Vein endothelial cell (primary cell): ENCODE measurements at places on chromosomes 12 and 14. TPM values are rescaled to one million over a fixed set of nuclear protein-coding genes. Genes with fewer than 3 reads are reported as not detected.

GPD1 gene
- total RNA-seq, result under 0.01 TPM in 1 of 2 replicates, not detected in the other

LPAR5 gene
- 0.10 TPM in 1 of 2 replicates, not detected in the other for total RNA-seq

EIF2B1 gene
- 37.9 and 42.6 TPM in 2 replicates for total RNA-seq

CRIP2 gene
- total RNA-seq, result 236 and 296 TPM in 2 replicates

CD4 gene
- not detected in 2 replicates for total RNA-seq

RTN1 gene
- total RNA-seq, result 0.10 and 0.33 TPM in 2 replicates

TAS2R50 gene
- 4.5 and 4.6 TPM in 2 replicates for total RNA-seq

ARG2 gene
- 18.5 and 20.6 TPM in 2 replicates for total RNA-seq

TROAP gene
- 7.8 and 16.5 TPM in 2 replicates for total RNA-seq

ZNF605 gene
- total RNA-seq, result 6.2 and 12.3 TPM in 2 replicates

CNTN1 gene
- total RNA-seq, result under 0.01 TPM in 1 of 2 replicates, not detected in the other

ATL1 gene
- 1.3 and 1.6 TPM in 2 replicates for total RNA-seq

OR4E2 gene
- total RNA-seq, result not detected in 2 replicates

CLEC9A gene
- total RNA-seq, result not detected in 2 replicates

INHBC gene
- total RNA-seq, result not detected in 2 replicates

DEGS2 gene
- under 0.01 and 0.10 TPM in 2 replicates for total RNA-seq

LMO3 gene
- total RNA-seq, result under 0.01 TPM in 1 of 2 replicates, not detected in the other

MED6 gene
- total RNA-seq, result 30.7 and 31.1 TPM in 2 replicates

ARID2 gene
- 25.5 and 26.3 TPM in 2 replicates for total RNA-seq

NEUROD4 gene
- total RNA-seq, result not detected in 2 replicates

VASH1 gene
- 68.9 and 72.5 TPM in 2 replicates for total RNA-seq

IL22 gene
- total RNA-seq, result not detected in 2 replicates

SYNDIG1L gene
- not detected in 2 replicates for total RNA-seq

NOXRED1 gene
- under 0.01 TPM in 1 of 2 replicates, not detected in the other for total RNA-seq

FAM186B gene
- 0.48 and 0.65 TPM in 2 replicates for total RNA-seq

ARHGAP9 gene
- not detected in 2 replicates for total RNA-seq

PGF gene
- 320 and 421 TPM in 2 replicates for total RNA-seq

TNFRSF1A gene
- 123 and 161 TPM in 2 replicates for total RNA-seq

OAS1 gene
- total RNA-seq, result 7.5 and 21.6 TPM in 2 replicates

DLK1 gene
- not detected in 2 replicates for total RNA-seq

BIN2 gene
- not detected in 2 replicates for total RNA-seq

RIMBP2 gene
- total RNA-seq, result not detected in 2 replicates

SOAT2 gene
- not detected in 2 replicates for total RNA-seq

LRP1-AS gene
- not detected in 2 replicates for total RNA-seq

LHX5 gene
- total RNA-seq, result not detected in 2 replicates

MIP gene
- 0.29 TPM in 1 of 2 replicates, not detected in the other for total RNA-seq

DLGAP5 gene
- total RNA-seq, result 24.2 and 50.6 TPM in 2 replicates

BEST3 gene
- total RNA-seq, result 0.29 and 0.33 TPM in 2 replicates

SLC4A8 gene
- total RNA-seq, result 1.6 and 2.5 TPM in 2 replicates

CHGA gene
- not detected in 2 replicates for total RNA-seq

TOMM20L gene
- 0.65 TPM in 1 of 2 replicates, not detected in the other for total RNA-seq

GALNT6 gene
- total RNA-seq, result 63.4 and 69.8 TPM in 2 replicates

FAR2 gene
- total RNA-seq, result 66.6 and 72.5 TPM in 2 replicates

SERPINA10 gene
- total RNA-seq, result not detected in 2 replicates

ITGA7 gene
- total RNA-seq, result 0.48 TPM in 1 of 2 replicates, not detected in the other

RGS6 gene
- not detected in 2 replicates for total RNA-seq

INHBE gene
- not detected in 2 replicates for total RNA-seq

P2RX7 gene
- total RNA-seq, result 3.6 and 3.8 TPM in 2 replicates

KCNK13 gene
- total RNA-seq, result under 0.01 and 0.38 TPM in 2 replicates

YARS2 gene
- 37.3 and 38.9 TPM in 2 replicates for total RNA-seq

AKAP3 gene
- total RNA-seq, result 0.65 and 1.1 TPM in 2 replicates

KRT85 gene
- not detected in 2 replicates for total RNA-seq

RECQL gene
- 67.6 and 99.6 TPM in 2 replicates for total RNA-seq

AKAP5 gene
- total RNA-seq, result 0.33 and 0.76 TPM in 2 replicates

ACOT4 gene
- total RNA-seq, result under 0.01 and 0.38 TPM in 2 replicates

ATP23 gene
- total RNA-seq, result 5.1 and 5.6 TPM in 2 replicates
